ENCODE measurements at places on chromosomes 3 and 15. TPM values are rescaled to one million over a fixed set of nuclear protein-coding genes. Genes with fewer than 3 reads are reported as not detected.

The CDAN1 gene
- total RNA-seq, result 17.8 TPM

The GUCA1C gene
- not detected for total RNA-seq

DNA sequence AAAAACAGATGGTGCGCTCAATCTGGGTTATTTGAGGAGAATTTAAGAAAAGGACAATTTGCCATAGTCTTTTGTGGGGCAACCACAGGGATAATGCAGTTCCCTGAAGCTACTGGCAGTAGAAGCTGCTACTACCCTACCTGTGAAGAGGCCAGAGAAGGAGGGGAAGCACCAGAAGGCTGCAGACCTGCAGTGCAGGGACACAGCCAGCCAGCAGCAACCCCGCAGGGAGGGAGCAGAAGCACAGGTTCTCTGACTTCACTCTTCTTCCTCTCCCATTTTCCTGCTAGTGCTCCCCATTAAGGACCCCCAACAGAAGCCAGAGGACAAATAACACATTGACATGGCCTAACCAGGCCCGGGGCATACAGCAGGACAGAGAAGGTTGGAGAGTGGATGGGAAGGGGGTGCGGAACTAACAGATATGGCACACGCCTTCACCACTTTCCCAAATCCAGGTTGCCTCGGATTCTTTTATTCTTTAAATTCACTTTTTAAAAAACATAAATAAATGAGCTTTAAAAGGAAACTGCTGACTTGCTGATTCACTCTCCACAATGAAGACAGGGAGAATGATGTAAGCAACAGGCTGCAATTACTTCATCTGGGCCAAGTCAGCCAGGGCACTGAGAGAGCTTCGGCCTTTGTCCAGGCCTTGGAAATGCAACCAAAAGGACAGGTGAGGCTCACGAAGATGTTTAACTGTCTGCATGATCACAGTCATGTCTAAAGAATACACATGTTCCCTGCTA is 30.1 kb downstream of the POPDC2 start:
- no peak overlapping the region for H3K4me3 ChIP-seq
- no peak overlapping the region for H3K27ac ChIP-seq
- no peaks in the 10 kb centered on the region for H3K36me3 ChIP-seq
- DNase-seq, result peak; percentile 81
- H3K4me1 ChIP-seq, result peaks cover 14% of the 10 kb centered on the region

GRCh38 chr3:86856711-86857110 is 134.2 kb downstream of the VGLL3 start:
- no peaks in the 10 kb centered on the region for H3K4me1 ChIP-seq
- H3K4me3 ChIP-seq, result no peak overlapping the region
- H3K27ac ChIP-seq, result no peak overlapping the region
- H3K27me3 ChIP-seq, result no peaks in the 10 kb centered on the region
- no peaks in the 10 kb centered on the region for H3K36me3 ChIP-seq

The HESX1 gene
- total RNA-seq, result not detected

- no peaks in the 10 kb centered on the region for H3K27me3 ChIP-seq
- H3K4me1 ChIP-seq, result no peaks in the 10 kb centered on the region
- H3K4me3 ChIP-seq, result no peak overlapping the region
- no peak overlapping the region for H3K27ac ChIP-seq
- DNase-seq, result no peak
Measured at GRCh38 chr3:86634361-86634760, 356.6 kb downstream of the VGLL3 start.

The CLEC3B gene
- total RNA-seq, result 45.4 TPM

The CFAP92 gene
- not detected for total RNA-seq

DNA sequence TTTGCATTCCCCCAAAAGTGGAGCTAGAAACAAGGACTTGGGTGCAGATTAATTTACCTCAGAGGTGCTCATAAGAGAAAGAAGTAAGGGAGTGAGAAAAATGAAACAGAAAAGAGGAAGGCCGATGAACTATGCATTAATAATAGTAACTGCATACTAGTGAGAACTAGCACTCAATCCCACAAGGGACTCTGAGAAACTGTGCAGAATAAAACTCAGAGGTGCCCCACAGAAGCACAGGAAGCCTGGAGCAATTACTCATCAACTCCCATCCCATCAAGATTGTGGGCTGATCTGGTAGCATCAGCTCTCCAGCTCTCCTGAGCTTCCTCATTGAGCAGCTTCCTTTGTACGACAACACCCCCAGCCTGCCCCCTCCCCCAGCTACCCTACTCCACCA is 50.8 kb downstream of the CLDN18 start:
- H3K27me3 ChIP-seq, result no peaks in the 10 kb centered on the region
- H3K36me3 ChIP-seq, result peaks cover 26% of the 10 kb centered on the region
- no peak overlapping the region for H3K4me3 ChIP-seq
- DNase-seq, result peak; percentile 40

The RTP1 gene
- not detected for total RNA-seq

DNA sequence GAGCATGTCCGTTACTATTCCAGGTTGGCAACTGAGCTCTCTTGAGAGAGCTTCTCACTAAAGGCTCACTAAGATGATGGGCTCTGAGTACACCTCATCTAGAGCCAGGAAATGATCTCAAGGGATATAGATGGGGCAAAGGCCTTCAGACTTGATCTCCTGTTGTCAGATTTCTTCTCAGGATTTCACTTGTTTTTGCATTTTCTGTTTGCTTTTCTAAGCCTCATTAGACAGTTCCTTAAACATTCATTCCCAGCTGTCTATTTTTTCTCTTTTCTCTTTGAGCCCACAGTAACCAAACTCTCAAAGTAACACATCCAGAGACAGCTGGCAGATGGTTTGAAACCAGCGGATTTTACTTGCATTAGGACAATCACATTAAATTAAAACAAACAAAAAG is 28.4 kb upstream of the ARL8B start:
- no peak for DNase-seq
- no peaks in the 10 kb centered on the region for H3K36me3 ChIP-seq
- H3K4me1 ChIP-seq, result no peaks in the 10 kb centered on the region
- H3K4me3 ChIP-seq, result no peak overlapping the region

The AGBL1 gene
- total RNA-seq, result not detected
